Right renal pelvis (tissue), 4 donors: ENCODE measurements at places on chromosomes 4 and X. TPM values are rescaled to one million over a fixed set of nuclear protein-coding genes. Genes with fewer than 3 reads are reported as not detected.

GRCh38 chrX:38919202-38919601 is 117.9 kb downstream of the MID1IP1 start:
- no peak for DNase-seq

- no peak for DNase-seq
These were observed 6.9 kb downstream of the SH3RF1 start for GRCh38 chr4:169263791-169264392.

The GAGE12H gene
- not detected for polyA plus RNA-seq

- DNase-seq: no peak
These were observed 76.5 kb upstream of the BCOR start for GRCh38 chrX:40174001-40174853.

- DNase-seq: no peak
These were observed 274.8 kb upstream of the UGT8 start for GRCh38 chr4:114323841-114324240.

GRCh38 chr4:175584172-175584571 is 227.9 kb downstream of the GPM6A start:
- DNase-seq: no peak

The RADX gene
- 6.4 TPM for polyA plus RNA-seq

DNA sequence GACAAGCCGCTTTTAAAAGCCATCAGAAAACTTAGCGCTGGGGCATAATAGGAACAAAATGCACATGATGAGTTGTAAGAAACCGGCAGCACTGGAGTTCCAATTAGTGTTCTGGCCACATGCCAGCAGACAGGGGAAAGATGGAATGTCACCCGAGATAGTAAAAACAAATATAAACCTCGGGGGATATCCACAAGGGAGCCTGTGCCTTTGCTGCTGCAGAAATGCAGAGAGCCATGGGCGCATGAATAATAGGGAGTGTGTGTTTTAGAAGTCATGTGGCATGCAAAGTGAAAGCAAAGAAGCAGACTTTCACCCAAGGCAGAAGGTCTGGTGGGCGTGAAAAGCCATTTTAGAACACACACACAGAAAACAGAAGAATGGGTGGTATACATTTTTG is 19.1 kb downstream of the GPRASP3 start:
- no peak for DNase-seq

DNA sequence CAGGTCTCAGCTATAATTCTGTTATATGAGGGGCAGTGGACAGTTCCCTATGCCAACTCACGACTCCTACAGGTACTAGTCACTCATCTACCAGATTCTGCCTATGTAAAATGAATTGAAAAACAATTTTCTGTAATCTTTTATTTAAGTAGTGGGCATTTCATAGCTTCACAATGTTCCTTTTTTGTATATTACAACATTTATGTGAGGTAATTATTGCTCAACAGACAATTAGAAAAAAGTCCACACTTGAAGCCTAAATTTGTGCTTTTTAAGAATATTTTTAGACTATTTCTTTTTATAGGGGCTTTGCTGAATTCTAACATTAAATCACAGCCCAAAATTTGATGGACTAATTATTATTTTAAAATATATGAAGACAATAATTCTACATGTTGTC is 20.4 kb downstream of the EREG start:
- DNase-seq: no peak

GRCh38 chr4:170014359-170015011 is 11.7 kb downstream of the MFAP3L start:
- DNase-seq: no peak

The GAGE2A gene
- polyA plus RNA-seq: not detected

DNA sequence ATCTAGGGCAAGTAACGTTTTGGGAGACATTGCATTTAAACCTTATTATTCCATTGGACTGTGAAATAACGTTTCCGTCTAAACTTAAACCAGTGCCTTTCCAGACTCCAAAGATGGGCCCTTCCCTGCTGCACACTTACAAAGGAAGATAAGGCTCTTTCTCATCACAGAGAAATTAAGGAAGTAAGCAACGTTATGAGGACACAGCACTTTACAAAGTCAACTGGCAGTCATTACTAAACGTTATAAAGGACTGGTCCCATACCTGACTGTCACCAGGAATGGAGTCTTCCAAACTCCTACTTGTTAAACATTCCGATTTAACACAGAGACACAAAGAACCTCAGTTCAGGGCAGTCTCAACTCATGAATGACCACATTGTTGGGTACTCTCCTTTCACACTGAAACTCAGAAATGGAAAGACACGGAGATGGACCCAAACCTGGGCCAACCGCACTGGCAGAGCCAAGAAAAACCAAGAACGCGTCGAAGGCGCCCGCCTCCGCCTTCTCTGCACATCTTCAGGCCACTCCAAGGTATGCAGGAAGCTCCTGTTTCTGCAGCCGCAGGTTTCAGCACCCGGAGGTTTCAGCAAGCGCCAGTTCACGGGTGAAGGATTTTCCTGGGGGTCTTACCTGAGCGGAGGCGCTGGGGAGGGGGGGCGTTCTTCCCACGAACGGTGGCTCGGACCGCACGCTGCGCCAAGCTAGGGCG is 670 bp downstream of the PAPSS1 start:
- no peak for DNase-seq

The NUDT10 gene
- polyA plus RNA-seq: 11.6 TPM

GRCh38 chr4:21387683-21388082 is 560.9 kb downstream of the KCNIP4 start:
- DNase-seq: no peak

GRCh38 chrX:136272325-136272724 is 21.1 kb upstream of the MAP7D3 start:
- no peak for DNase-seq

GRCh38 chrX:45668686-45669443 is 468.2 kb upstream of the DIPK2B start:
- no peak for DNase-seq

The CMC4 gene
- polyA plus RNA-seq: 10.7 TPM

GRCh38 chrX:118698516-118699170 is 28.8 kb upstream of the IL13RA1 start:
- DNase-seq: no peak
